Heart right ventricle (tissue), 16 donors: ENCODE measurements at places on chromosomes 12 and 14. TPM values are rescaled to one million over a fixed set of nuclear protein-coding genes. Genes with fewer than 3 reads are reported as not detected.

The SDSL gene
- total RNA-seq = 4.1 TPM

The CISTR gene
- 2.3 TPM for total RNA-seq

DNA sequence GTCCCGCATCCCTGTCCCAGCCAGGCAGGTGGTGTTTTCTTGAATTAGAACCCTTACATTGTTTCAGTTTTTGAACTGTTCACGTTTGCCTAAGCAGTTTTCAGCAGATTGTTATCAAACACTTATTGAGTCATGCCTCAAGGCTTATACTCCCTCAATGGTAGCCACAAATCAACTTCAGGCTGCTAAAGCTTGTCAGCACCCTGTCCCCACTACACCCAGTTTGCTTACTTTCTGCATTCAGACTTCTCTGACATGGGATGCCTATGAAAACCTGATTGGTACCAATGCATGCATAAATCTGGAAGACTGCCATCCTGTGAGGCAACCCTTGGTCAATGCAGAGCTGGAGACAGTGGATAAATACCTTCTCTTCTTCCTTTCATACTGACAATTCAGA, 225.4 kb downstream of the BTG1 start:
- no peaks in the 10 kb centered on the region for H3K4me1 ChIP-seq
- H3K27ac ChIP-seq = no peak overlapping the region
- no peak for DNase-seq
- H3K36me3 ChIP-seq = no peaks in the 10 kb centered on the region

GRCh38 chr12:69570545-69571399, 14.5 kb upstream of the CCT2 start:
- H3K27ac ChIP-seq = no peak overlapping the region
- H3K36me3 ChIP-seq = peaks cover 79% of the 10 kb centered on the region
- peak; percentile 56 for DNase-seq
- H3K4me1 ChIP-seq = no peaks in the 10 kb centered on the region

DNA sequence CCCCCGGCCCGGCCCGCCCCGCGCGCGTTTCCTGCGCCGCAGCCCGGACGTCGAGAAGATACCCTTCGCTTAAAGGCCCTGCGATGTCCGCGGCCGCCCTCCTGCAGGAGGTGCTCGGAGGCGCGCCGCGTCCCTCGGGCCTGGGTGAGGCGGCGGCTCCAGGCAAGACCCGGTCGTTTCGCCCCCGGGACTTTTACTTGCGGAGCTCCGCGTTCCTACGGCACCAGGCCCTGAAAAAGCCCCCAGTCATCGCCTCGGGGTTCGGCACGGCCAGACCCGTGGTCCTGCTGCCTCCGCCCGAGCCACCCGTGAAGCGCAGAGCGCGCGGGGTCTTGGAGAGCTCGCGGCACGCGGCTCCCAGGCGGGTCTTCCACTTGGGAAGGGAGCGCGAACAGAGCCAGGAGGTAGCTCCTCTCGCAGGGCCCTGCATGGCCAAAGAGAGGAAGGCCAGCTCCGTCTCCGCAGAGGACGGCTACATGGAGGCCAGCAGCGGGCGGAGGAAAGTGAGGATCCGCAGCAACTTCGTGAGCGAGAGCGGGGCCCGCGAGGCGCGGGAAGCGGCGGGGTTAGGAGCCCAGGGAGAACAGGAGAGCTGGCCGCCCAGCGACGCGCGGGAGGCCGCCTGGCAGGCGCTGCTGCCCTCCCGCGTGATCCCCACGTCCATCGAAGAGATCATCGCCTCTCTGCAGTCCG, 26.9 kb downstream of the TTC6 start:
- H3K4me1 ChIP-seq = no peaks in the 10 kb centered on the region
- H3K27me3 ChIP-seq = peaks cover 7% of the 10 kb centered on the region
- H3K36me3 ChIP-seq = no peaks in the 10 kb centered on the region
- peak overlapping the region; percentile 0 for H3K4me3 ChIP-seq
- DNase-seq = no peak
